ENCODE measurements at places on chromosomes 6 and 20.
A peak's percentile ranks its signal among the peaks of the same experiment; 100 is the strongest.

DNA sequence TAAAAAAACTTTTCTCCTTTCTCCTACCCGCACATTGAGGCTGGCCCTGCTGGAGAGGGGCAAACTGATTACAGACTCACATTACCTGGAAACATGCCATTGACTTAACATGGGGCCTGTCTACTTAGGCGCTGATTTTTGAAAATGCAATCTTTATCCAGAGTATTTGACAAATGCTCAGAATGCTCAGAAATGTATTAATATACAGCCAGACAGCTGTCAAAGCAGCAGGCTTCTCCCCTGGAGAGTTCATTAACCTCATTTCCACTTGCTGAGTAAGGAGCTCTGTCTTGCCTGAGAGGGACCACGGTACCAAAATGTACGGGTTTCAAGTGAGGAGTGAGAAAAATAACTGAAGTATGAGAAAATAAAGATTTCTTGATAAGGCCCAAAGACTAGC, 95.7 kb downstream of the PAX1 start:
- no peak for DNase-seq

GRCh38 chr6:25066593-25066992, 130.8 kb upstream of the RIPOR2 start:
- no peak for DNase-seq

- peak; percentile 74 for DNase-seq
Measured at GRCh38 chr6:44297063-44298038, 15.8 kb downstream of the AARS2 start.

GRCh38 chr6:97958134-97958533, 675.1 kb upstream of the MMS22L start:
- no peak for DNase-seq

GRCh38 chr20:53255102-53255710, 283.0 kb downstream of the TSHZ2 start:
- DNase-seq: no peak

DNA sequence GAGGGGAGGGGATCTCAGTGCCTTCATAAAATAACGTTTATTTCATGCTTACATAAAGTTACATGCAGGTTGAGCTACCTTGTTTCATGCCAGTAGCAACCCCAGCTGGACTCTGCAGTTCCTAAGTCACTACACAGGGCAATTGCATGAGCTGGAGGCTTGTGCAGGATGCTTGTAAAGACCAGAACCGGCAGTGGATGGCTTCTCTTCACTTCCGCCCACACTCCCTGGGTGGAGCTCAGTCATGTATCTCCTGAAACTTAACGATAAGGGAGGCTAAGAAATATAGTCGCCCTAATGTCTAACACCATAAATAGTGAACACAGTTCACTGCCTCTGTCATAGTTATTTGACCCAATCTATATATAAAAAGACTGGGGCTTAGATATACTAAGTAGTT, 99.4 kb upstream of the RAB32 start:
- no peak for DNase-seq

- no peak for DNase-seq
Measured at GRCh38 chr6:53710788-53711187, 45.2 kb upstream of the KLHL31 start.

- DNase-seq: no peak
Measured at GRCh38 chr20:47777220-47777619, 8.1 kb downstream of the SULF2 start.

DNA sequence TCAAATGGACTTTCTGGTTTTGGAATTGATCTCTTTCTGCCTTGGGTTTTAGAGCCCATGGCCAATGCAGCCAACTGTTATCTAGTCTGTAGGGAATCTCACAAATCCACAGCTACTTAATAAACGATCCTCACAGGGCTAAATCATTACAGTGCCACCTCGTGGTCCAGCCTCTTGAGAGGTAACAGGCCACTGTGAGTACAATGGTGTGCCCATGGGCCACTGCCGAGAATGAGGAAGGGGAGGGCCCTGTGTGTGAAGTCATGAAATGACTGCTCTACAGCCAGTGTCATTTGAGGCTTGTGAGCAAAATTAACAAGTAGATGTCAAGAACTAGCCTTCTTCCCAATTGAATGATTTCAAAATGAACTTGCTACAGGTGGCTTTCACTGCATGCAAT, 54.3 kb upstream of the GMPR start:
- DNase-seq: peak; percentile 52

GRCh38 chr6:165447141-165447540, 137.7 kb upstream of the C6orf118 start:
- DNase-seq: no peak

GRCh38 chr6:67986694-67987232, 648.3 kb upstream of the ADGRB3 start:
- DNase-seq: no peak

DNA sequence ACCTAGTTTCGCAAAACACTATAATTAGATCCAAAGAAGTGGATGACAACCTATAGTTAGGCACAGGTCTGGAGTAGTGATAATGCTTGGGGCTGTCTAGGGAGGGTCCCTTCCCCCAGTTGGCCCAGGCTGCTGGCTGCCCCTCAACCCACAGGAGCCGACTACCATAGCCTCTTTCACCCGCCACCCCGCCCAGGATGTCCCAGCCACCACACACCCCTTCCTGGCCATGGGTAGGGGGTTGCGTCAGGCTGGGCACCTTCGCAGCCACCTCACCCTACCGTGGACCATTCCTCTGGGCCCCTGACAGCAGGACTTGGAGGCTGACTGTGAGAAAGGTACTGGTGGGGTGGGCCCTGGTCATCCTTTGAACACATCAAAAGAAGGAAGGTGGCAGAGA, 8.5 kb downstream of the TFEB start:
- no peak for DNase-seq

DNA sequence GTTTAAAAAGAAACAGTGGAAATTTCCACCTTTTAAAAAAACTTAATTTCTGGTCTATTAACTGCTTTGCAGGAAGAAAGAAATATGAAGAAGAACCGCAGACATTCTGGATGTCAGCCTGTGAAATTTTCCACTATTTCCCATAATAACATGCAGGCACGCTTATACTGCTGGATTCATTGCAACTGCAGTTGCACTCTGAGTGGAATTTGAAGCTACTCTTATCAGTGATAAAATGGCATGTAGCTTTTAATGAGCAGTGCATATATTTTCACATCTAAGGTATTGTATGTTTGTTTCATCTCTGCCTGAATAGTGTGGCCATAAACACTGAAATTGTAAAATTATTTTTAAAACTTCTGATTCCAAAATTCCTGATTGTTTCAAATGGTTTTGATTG, 28.2 kb downstream of the NCOA3 start:
- no peak for DNase-seq

DNA sequence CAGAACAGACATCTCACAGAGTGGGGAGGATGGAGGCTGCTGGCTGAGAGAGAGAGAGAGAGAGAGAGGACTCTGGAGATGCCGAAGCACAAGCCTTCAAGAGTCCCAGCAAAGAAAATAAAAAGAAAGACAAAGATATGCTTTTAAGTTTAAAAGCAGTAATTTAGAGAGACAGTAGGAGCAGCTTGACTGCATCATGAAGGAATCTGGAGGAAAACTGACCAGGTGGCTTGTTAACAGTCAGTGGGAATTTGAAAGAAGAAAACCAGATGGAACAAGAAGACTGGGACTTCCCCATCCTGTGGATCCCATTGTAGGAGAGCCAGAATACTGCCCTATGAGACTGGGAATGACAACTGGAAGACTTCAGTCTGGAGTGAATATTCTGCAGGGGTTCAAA, 46.3 kb upstream of the PLN start:
- DNase-seq: no peak

GRCh38 chr20:7094438-7094997, 327.0 kb downstream of the BMP2 start:
- peak; percentile 69 for DNase-seq

DNA sequence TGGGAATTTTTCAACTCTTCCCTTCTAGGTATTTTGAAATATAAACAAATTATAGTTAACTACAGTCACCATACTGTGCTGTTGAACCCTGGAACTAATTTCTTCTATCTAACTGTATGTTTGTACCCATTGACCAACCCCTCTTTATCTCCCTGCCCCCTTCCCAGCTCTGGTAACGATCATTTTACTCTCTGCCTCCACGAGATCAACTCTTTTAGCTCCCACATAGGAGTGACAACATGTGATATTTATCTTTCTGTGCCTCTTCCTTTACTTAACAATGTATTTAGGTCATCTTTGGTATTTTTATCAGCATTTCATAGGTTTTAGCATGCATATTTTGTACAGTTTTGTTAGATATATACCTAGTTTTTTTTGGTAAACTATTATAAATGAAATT, 45.9 kb downstream of the ASXL1 start:
- no peak for DNase-seq

GRCh38 chr20:47907031-47907675, 121.9 kb upstream of the SULF2 start:
- no peak for DNase-seq

- no peak for DNase-seq
Measured at GRCh38 chr20:58568483-58569240, 53.5 kb upstream of the APCDD1L start.

- no peak for DNase-seq
Measured at GRCh38 chr20:37541326-37541725, 13.7 kb upstream of the BLCAP start.

- DNase-seq: peak; percentile 77
Measured at GRCh38 chr20:32484958-32485769, 100.0 kb downstream of the NOL4L start.

GRCh38 chr6:139407718-139408222, 33.3 kb upstream of the CITED2 start:
- DNase-seq: no peak

DNA sequence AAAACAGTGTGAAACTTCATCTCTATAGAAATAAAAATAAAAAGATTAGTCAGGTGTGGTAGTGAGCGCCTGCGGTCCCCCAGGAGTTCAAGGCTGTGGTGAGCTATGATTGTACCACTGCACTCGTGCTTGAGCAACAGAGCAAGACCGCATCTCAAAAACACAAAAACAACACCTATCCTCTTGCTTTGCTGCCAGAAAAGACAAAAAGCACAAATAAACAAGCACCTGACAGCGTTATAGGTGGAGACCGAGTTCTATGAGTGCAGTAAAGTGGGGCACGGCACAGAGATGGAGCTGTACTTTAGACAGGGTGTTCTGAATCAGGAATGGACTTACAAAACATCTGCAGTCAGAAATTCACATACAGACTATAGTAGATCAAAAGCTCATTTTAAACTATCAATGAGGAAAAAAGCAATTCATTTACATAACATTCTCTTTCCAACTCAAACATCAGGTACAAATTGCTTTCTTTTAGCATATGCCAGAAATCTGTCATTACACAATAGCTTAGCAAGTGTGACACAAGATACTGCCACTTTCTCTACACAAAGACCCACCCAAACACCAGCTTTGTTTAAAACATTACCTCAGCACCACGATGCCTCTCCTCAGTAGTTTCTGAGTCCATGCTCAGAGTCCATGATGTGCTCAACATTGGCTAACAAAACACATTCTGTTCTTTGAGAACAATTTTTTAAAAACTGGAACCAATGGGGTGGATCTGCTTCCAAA, 10.1 kb downstream of the EZR start:
- DNase-seq: no peak

DNA sequence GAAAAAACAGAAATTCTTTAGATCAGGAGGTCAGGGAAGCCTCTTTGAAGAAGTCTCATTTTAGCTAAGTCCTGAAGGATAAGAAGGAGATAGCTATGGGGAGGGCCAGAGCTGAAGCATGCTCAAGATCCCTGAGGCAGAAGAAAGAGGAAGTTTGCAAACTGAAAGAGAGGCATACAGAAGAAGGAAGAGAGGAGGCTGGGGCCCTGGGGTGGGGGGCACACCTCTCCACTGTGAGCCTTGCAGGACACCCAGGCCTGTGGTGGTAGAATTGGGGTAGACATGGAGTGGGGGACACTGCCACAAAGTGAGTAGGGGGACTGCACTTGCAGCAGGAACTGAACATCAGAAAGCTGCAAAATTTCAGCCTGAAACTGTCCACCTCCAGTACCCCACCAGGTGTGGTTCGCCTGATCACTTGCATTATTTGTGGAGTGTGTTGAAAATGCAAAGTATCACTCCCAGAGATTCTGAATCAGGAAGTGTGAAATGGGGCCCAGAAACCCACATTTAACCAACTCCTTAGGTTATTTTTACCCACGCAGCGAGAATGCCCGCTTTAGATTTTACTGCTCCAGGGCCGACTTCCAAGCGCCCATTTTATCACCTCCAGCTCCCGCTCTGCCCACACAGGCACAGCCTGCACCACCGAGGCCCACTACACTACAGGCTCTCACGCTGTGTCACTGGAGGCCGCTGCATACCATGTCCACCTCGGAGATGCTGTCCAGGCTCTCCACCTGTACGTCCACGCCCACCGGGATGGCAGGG, 44.0 kb downstream of the GABRR2 start:
- DNase-seq: no peak

GRCh38 chr6:34177181-34177591, 31.3 kb upstream of the GRM4 start:
- no peak for DNase-seq

GRCh38 chr6:156582509-156582992, 194.6 kb upstream of the ARID1B start:
- no peak for DNase-seq

DNA sequence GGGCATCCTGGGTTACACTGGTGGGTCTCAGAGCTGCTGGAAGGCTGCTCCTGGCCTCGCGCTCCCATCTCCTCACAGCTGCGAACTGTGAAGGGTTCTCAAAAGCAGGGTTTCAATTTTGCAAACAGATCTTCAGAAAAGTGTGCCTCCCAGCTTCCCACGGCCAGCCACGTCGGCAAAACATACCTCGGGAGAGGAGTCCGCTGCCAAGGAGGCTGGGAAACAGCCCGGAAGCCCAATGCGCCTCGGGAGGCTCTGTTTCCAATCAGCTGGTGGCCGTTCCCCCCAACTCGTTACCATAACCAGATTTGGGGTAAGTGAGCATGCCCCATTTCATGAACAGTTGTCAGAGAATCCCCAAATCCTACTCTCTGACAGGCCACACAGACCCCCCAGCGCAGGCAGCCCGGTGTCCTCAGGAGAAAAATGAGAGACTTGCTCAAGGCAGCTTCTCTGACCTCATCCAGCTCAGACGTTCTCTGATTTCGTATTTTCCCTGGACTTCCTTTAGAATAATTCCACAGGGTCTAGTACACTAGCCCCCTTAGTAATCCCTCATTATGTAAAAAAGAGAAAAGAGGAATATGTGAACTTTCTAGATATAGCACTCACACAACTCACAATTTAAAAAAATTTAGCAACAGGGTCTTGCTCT, 98.4 kb downstream of the SNX5 start:
- no peak for DNase-seq

- DNase-seq: no peak
Measured at GRCh38 chr6:153405931-153406330, 274.8 kb upstream of the RGS17 start.
